ENCODE measurements at places on chromosomes 6 and 20.
A peak's percentile ranks its signal among the peaks of the same experiment; 100 is the strongest.

- DNase-seq, result no peak
Observed at GRCh38 chr20:4006640-4007039, 8.7 kb downstream of the RNF24 start.

GRCh38 chr20:46994341-46994740 is 99.7 kb downstream of the EYA2 start:
- DNase-seq, result no peak

GRCh38 chr6:56677559-56677958 is 34.9 kb upstream of the DST start:
- no peak for DNase-seq

DNA sequence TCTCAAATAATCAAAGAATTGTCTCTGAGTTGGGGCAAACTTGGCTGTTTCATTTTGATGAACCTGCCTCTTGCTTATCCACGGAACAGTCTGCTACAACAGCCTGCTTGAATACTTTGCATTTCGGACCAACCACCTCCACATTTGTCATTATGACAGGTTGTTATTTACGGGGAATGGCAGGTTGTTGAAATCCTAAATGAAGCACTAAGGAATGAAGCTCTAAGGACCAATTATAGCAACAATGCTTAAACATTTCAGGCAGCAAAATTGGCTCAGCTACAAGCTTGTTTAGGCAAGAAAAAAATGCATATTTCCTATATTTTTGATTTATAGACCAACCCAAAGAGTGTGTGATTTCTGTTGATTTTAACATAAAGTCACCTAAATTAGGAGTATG is 84.5 kb downstream of the MAP3K7 start:
- DNase-seq, result no peak

DNA sequence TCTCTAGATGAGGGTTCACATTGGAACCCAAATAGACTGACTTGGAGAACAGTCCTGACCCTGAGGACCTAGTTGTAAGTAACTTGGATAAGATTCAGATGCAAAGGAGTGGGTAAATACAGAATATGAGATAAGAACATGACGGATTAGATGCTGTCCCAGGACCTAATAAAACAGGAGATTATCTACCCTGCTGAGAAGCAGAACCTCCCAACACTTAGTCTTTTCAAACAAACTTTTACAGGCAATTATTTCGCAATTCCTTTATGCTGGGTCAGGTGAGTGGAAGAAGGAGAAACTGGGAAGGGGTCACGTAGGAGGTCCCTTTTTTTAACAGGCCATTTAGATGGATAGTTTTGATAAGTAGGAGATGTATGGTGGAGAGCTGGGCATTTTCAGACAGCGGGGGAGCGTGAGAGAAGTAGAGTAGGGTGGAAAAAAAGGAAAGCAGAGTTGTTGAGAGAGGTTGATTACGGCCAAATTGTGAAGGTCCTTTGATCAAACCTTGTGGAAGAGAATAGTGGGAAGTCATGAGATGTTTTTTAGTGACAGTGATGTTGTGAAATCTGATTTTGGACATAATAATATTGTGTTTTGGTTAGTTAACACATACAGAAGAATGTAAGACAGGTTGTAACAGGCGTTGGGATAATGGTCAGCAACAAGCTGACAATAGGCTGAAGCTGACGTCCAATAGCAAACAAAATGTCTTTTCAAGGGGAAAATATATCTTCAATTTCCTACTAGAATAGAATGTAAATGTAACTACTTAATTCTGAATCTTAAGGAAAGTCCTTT is 32.8 kb downstream of the FAM83B start:
- no peak for DNase-seq

DNA sequence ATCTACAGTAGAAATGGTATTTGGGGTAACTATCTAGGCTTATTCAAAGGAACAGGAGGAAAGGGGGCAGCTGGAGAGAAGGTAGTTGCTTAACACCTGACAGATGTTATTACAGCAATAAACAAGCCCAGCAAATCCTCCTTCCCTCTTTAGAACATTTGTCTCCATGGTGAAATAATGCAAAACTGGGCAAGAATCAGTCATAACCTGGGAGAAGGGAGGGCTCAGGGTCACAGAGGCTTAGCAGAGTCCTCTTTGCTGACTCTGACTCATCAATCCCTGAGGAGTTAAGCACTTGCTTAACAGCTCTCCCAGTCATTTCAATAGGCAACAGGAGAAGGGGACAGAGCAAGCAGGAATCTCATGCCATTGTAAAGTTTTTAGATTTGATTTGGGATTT is 230.3 kb downstream of the IBTK start:
- DNase-seq, result no peak

GRCh38 chr20:51183451-51183850 is 160.5 kb upstream of the KCNG1 start:
- DNase-seq, result no peak

DNA sequence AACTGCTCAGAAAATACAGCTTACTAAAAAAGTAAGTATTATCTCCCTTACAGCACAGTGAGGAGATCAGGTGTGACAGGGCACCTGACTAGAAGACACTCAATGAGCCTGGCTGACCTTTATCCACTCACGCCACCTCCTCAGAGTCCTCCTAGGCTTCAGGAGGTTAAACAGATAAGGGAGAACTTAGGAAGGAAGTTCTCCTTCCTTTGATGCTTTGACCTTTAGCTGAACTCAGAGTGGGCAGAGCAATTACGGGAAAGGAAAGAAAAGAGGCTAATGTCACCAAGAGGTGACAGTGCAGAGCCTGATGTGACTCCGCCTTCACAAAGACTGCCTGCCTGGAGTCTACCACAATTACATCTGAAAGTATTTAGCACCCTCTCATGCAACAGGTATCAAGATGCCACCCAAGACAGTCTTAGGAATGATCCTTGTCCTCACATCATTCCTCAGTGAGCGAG is 36.7 kb downstream of the MAN1A1 start:
- DNase-seq, result no peak

DNA sequence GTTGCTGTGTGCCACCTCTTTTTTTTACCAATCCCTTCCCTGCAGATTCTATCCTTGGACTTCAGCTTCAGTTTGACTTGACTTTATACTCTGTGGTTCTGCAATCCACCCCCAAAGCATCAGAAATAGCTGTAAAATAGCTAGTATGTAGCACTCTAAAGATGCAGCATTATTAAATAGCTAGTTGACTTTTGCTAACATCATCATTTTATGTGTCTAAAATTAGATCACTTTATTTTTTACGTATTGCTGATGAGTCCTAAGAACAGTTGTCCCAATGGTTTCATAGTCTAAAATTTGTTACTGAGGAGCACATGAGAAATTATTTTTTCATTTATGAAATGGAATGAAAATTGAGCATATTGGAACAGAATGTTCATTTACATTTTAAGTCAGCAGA is 138.2 kb downstream of the NKAIN2 start:
- no peak for DNase-seq

GRCh38 chr6:82441047-82441855 is 77.6 kb downstream of the TPBG start:
- DNase-seq, result no peak

- DNase-seq, result no peak
Observed at GRCh38 chr6:39753725-39754045, 28.5 kb upstream of the KIF6 start.

GRCh38 chr6:110528101-110528929 is 51.9 kb upstream of the SLC22A16 start:
- peak; percentile 51 for DNase-seq

DNA sequence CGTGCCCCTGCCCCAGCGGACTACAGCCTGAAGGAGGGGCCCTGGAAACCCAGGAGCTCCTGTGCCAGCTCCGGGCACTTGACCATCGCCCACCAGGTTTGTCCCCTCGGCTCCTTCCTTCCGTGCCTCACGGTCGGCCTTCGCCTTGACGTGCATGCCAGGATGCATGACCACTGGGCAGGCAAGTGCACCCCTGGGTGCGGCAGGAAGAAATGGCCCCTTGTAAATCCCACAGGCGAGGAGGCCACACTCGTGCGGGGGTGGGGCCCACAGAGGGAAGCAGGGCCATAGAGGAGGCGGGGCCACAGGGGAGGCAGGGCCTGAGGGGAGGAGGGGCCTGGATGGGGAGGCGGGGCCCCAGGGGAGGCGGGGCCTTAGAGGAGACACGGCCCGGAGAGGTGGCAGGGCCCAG is 81.7 kb downstream of the YTHDF1 start:
- DNase-seq, result no peak

DNA sequence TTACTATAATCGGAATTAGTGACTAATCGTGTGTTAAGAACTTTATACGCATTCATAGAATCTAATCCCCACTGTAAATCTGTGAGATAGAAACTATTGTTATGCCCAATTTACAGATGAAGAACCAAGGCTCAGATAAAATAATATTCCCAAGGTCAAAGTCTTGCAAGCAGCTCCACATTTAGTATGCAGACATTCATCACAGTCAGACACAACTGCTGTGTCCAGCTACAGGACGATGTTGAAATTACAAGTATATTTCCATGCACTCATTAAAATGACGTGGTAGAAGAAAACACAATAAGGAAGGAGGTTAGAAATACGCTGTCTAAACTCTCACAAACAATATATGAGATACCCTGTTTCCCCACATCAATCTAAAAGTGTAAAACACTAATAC is 82.5 kb downstream of the PREX1 start:
- DNase-seq, result no peak

GRCh38 chr6:97023982-97024381 is 99.5 kb downstream of the KLHL32 start:
- DNase-seq, result no peak

- no peak for DNase-seq
Observed at GRCh38 chr6:137025786-137026730, 18.7 kb downstream of the IL20RA start.

GRCh38 chr20:49308875-49309274 is 31.0 kb upstream of the ZNFX1 start:
- no peak for DNase-seq

- DNase-seq, result peak; percentile 20
Observed at GRCh38 chr6:136173519-136174507, 76.3 kb downstream of the MTFR2 start.

- no peak for DNase-seq
Observed at GRCh38 chr20:54340667-54341081, 132.8 kb downstream of the PFDN4 start.

DNA sequence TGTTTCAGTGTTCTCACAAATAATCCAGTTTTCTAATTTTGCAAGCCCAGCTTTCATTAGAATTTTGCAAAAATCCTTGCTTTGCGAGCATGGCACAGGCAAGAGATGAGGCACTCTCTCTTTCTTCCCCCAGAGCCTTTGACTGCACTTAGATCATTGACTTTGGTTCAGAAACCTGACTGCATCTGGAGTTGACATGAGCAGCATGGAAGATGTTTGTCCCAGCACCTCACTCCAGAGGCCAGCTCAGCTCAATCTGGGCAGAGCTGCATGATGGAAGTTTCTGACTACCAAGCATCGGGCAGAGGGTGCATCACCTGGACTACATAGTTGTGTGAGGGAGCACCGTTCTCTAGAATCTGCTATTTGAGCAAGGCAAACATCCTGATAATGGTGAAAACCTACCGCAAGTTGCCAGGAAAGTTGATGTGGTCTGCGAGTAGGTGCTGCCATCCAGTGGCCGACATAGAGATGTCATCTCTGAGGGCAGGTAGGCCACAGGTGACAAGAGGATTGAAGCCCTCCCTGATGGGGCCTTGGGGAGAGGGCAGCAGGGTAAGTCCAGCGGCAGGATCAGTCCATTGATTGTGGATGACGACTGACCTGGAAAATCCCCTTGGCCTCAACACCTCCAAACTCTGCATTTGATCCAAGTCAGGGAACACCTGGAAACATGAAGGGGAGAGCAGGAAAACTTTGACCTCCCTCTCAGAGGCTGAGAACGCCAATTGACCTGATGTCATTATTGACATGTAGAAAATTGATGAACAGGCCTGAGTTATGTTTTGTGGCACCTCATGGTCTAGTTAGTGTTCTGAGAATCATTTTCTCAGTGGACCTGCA is 3.8 kb upstream of the LPA start:
- no peak for DNase-seq

GRCh38 chr20:62822788-62823651 is 6.2 kb downstream of the COL9A3 start:
- no peak for DNase-seq

DNA sequence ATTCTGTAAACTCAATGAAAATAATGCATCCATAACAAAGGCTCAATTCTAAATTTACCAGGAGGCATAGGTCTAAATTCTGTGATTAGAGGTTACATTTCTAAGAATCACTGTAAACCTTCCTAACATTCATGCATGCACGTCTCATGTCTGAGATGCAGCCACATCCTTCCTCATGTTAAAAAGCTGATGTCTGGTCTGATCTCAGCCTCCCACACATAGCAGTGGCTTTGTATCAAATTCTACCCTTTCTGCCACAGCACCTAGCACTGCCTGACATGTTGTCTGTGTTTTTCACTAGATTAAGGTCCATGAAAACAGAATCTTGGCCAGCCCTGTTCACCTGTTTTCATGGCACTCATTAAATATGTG is 171.1 kb downstream of the WDR27 start:
- no peak for DNase-seq

GRCh38 chr6:23522792-23523547 is 603.0 kb upstream of the NRSN1 start:
- DNase-seq, result no peak

GRCh38 chr6:147547369-147547902 is 38.9 kb downstream of the SAMD5 start:
- no peak for DNase-seq

DNA sequence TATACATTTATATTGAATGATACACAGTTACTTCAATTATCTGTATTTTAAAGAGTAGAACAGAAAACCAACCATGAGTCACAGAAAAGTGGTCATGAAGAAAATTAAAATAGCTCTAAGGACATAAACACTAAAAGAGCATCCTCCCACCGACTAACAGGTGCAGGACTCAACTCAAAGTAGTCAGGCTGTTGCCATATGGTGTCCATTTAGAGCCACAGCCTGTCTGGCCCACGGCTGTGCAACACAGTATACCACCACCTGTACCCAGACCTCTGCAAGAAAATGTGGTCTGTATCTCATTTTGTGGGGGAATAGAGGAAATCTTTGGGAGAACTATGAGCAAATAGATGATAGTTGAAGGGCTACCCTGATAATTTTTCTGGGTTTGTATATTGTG is 449.8 kb upstream of the RNF217 start:
- DNase-seq, result no peak

GRCh38 chr6:153790876-153791473 is 248.1 kb upstream of the OPRM1 start:
- no peak for DNase-seq

DNA sequence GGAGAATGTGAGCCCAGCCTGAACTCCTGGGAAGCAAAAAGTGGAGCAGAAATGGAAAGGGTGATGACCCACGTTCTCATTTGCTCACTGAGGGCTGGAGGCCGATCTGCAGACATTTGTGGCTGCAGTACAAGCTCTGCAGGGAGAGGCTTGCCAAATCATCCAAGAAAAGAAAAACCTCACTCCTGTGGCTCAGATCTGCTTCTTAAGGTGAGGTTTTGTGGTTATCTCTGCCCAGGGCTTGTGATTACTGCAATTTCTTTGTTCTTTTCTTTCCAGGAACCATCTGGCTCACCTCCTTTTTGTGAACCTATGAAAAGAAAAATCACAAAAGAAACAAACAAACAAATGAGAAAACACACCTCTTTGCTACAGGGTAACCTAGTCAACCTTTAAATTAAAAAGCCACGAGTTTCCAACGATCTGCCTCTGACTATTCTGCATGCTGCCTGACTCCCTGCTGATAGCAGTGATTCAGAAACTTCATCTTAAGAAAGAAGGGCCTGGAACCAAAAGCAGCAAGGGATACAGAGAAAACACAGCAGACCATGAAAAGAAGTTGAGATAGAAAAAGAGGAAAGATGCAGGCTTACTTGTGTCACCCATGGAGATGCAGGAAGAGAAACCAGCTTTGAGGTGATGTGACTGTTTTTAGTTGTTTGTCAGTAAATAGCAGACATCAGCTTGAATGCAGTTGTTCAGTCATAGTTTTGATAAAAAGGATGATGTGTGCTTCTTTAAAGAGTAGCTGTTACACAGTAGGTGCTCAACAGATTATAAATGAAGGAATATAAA is 165.1 kb downstream of the LMBRD1 start:
- DNase-seq, result no peak
